Small intestine (tissue), 16 donors: ENCODE measurements at places on chromosomes 11 and 22. TPM values are rescaled to one million over a fixed set of nuclear protein-coding genes. Genes with fewer than 3 reads are reported as not detected.

DNA sequence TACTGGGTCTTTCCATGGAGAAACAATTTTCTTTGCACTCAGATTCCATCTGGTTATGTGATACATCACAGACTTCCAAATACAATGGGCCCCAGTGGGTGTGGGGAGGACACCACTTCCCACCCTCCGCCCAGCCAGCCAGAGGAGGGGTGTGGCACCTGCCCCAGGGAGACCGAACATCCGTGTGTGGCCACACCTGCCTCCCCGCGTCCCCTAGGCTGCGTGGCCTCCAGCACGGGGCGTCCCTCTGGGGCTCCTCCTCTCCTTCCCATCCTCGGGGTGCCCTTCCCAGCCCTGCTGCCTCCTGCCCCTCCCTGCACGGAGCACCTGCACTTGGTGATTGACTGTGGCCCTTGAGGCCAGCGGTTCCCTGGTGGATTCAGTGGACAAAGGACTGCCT lies 49.1 kb downstream of the CERK start:
- DNase-seq = peak; percentile 81

DNA sequence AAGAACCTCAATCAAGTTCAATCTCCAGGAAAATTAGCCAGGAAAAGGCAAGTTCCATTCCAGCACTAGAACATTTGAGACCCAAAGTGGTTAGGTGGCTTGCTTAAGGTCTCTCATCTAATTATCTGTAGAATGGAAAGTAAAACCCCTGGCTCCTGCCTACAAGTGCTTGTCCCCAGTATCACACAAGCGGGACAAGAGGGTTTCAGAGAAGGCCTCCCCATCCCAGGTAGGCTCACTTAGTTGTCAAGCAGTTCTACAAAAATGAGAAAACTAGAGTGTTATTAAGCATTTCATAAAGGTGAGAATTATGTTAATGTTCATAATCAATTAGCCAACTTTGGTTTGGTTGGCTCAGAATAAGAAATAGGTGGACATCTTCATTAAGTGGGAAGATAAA lies 5.5 kb downstream of the POU2AF1 start:
- DNase-seq = no peak

CHRM4 gene
- 7.8 TPM for polyA plus RNA-seq

TTC36 gene
- polyA plus RNA-seq = 91.3 TPM

- peak; percentile 87 for DNase-seq
Measured at GRCh38 chr22:28829358-28830181, 29.2 kb upstream of the XBP1 start.

OR2D2 gene
- not detected for polyA plus RNA-seq

DNA sequence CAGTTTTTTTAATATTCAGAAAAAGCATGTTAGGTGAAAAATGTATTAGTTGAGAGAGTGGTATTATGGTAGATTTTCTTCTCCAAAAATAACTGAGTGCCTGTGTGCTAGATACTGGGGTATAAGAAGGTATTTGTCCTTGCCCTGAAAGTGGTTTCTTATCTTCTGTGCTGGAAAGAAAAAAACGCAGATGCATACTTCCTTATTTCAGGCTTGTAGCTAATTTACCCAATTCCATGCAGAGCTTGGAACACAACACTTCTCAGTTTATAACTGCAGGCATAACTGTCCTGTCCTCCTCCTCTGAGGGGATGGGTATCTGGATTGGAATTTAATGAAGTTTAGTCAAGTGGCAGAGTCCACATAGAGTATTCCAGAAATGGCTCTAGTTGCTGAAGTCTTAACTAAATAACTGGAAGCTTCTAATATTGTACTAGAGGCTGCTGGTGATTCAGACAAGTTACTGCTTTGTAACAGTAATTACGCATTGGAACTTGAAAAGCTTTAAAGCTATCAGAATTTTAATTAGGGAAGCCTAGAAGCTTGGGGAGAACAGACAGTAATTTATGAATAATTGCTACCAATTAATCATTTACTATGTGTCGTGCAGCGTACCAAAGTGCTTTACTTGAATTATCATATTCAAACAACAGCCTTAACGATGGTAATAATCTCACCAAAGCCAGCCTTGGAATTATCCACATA lies 12.7 kb upstream of the C11orf91 start:
- DNase-seq = peak; percentile 56

DNA sequence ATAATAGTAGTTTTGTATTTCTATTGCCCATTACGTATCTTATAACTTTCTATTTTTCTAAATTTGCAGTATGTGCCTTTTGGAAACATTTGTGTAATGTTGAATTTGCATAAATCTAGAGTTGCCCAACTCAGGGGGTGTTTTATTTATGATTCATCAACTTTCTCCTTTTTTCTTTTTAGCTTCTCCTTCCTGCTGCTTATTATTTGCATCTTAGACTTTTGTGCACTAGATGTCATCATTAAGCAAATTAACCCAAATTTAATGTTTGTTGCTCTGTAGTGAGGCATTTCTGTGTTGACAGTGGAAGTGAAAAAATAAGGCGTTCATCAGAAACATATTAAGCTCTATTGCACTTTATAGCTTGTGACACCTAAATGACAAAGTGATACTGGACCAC lies 56.2 kb upstream of the ZBED5 start:
- DNase-seq = no peak

DNA sequence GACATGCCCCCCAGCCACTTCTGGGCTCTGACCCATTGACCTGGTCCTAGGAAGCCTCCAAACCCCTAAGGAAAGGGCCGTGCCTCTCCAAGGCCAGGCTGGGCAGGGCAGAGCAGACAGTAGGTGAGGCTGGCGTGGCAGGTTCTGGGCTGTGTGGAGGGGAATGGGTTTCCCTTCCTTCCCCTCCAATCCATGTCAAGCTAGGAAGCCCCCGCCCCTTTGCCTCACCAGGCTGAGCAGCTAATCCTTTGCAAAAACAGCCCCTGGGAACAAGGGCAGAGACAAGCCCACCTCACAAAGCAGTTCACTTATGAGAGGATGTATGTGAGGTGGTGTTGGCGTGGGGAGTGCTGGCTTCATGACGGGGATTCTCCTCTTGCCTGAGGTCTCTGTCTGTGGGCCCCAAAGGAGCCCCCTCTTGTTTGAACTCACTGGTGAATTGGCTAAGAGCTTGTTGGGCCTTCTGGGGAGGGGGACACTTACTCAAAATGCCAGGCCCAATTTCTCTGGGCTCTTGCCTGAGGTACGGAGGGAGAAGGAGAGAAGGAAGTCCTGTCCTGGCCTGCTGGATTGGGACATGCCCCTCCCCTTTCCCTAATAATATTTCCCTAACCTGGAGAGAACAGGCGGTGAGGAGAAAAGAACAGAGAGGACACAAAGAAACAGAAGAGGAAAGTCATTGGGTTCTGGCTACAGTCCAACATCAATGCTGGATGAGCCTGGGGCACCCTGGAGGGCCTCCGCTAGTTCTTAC lies 1.6 kb upstream of the TRIM29 start:
- no peak for DNase-seq

- no peak for DNase-seq
Measured at GRCh38 chr11:130847517-130847916, 68.8 kb downstream of the SNX19 start.

GRCh38 chr22:26558248-26558895 lies 31.6 kb downstream of the TPST2 start:
- DNase-seq = no peak

SMC1B gene
- 0.04 TPM for polyA plus RNA-seq

MMP8 gene
- polyA plus RNA-seq = not detected

GRCh38 chr11:45920531-45921477 lies 1.7 kb upstream of the LARGE2 start:
- no peak for DNase-seq

DNA sequence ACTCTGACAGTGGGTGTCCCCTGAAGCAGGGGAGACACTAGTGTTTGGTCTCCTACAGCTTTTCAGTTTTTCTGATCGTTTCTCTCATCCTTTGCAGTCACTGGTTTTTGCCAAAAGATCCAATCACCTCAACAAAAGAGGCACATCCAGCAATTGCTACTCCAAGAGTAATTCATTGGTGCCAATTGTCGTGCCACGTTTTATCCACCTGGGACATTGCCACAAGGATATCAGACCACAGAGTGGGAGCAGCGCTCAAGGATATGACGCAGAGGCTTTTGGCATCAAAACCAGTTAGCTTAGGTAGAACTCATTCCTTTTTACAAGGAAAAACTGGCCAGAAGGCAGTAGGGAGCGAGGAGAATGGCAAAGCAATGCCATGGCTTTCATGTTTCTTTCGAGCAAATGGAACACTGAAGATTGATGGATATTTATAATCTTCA lies 40.9 kb upstream of the BLID start:
- DNase-seq = no peak

PHOX2A gene
- polyA plus RNA-seq = 3.3 TPM

SCGB1A1 gene
- polyA plus RNA-seq = not detected

DNA sequence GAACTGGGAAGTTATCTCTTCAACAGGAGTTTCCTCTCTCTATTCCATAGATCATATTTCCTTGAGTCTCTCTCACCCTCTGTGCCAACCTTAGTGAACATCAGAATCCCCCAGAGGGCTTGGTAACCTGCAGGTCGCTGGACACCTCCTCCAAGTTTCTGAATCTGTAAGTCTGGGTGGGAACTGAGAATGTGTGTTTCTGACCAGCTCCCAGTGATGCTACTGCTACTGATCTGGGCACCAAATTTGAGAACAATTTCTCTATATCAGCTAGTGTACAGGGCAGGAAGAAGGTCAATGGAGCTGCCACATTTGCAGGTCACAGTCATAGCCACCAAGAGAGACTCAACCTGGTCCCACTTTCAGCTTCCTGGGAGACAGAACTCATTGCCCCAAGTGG lies 62.9 kb downstream of the RCN1 start:
- DNase-seq = no peak

GRCh38 chr22:25395468-25395867 lies 169.0 kb upstream of the GRK3 start:
- DNase-seq = no peak

MMP13 gene
- 0.32 TPM for polyA plus RNA-seq

DNA sequence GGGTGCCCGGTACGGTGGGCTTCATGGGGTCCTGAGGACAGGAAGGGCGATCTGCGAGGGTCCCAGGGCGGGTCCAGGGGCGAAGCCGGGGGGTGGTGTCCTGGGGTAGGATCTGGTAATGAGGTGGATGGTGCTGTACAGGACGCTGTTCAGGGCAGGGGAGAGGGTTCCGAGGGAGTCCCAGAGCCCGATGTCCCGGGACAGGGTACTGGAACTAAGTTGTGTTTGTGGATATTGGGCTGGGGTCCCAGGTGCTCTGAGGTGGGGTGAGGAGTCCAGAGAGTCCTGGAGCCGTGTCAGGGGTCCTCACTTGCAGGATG lies 426 bp downstream of the LZTR1 start:
- DNase-seq = no peak

TRIM48 gene
- polyA plus RNA-seq = not detected

- no peak for DNase-seq
Measured at GRCh38 chr11:35165030-35165422, 26.1 kb downstream of the CD44 start.

GRCh38 chr11:1755344-1755691 lies 4.9 kb upstream of the IFITM10 start:
- no peak for DNase-seq

GRCh38 chr22:32486656-32487390 lies 12.2 kb downstream of the FBXO7 start:
- DNase-seq = no peak

GRCh38 chr11:74055938-74056337 lies 47.1 kb upstream of the UCP3 start:
- no peak for DNase-seq

TEX12 gene
- polyA plus RNA-seq = 1.6 TPM

CUL5 gene
- polyA plus RNA-seq = 5.8 TPM

DNA sequence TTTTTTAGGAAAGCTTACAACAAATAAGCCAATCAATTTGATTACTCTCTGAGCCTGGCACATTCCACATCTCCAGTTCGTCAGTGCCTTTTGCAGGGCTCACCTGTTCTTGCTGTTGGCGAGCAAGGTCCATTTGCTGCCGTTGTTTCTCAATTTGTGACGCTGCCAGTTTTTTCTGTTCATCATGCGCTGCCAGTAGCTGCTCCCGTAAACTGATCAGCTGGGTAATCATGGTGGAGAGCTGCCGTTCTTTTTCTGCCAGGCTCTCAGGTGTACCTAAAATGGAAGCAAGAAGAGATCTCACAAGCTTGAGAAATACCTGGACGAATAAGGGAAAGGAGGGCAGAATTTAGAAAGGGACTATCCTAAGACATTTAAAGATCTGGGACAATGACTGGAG lies 169.7 kb downstream of the SOX6 start:
- DNase-seq = peak; percentile 80

DNA sequence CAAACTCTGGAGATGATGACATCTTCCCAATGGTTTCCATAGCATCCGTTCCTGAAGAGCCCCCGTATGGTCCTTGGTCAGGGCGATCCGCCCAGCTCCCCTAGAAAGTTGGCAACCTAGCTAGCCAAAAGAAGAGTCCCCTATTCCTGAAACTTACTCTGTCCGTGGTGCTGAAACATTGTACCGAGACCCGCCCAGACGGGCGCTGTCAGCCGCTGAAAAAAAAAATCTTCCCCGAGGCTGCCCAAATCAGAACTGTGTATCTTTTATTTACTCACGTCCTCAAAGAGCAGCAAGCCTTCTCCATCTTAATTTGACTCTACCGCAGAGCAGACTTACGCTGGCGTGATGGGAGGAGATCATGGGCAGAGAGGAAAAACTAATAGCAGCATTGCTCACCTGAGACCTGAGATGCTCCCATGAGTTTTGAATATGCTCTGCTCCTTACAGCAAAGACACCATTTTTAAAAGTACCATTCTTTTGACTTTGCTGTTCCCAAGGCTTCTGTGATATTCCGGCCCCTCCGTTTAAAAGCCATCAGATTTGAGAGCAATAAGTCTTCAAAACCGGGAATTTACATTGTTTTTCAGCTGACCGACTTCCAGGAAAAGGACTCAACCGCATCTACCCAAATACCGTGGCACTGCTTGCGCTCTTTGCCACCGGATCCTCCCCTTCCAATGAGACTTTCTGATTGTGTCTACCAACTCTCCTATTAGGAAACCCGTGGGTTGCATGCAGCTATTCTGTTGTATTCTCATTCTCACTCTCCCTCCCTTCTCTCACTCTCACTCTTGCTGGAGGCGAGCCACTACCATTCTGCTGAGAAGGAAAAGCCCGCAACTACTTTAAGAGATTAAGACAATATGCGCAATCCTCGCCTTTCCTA lies at the start of gene SLC17A6:
Gene SLC17A6, plus strand, starts transcription at position 786 of the 890 bp plus-strand sequence. CDS start 153 bp downstream, outside the sequence.
- DNase-seq = peak; percentile 5
